ENCODE measurements at places on chromosomes 7 and 10. TPM values are rescaled to one million over a fixed set of nuclear protein-coding genes. Genes with fewer than 3 reads are reported as not detected.

GRCh38 chr7:65463184-65463583, 89.5 kb downstream of the ZNF92 start:
- no peak overlapping the region for H3K27ac ChIP-seq
- H3K27me3 ChIP-seq, result no peaks in the 10 kb centered on the region
- no peaks in the 10 kb centered on the region for H3K4me1 ChIP-seq

DNA sequence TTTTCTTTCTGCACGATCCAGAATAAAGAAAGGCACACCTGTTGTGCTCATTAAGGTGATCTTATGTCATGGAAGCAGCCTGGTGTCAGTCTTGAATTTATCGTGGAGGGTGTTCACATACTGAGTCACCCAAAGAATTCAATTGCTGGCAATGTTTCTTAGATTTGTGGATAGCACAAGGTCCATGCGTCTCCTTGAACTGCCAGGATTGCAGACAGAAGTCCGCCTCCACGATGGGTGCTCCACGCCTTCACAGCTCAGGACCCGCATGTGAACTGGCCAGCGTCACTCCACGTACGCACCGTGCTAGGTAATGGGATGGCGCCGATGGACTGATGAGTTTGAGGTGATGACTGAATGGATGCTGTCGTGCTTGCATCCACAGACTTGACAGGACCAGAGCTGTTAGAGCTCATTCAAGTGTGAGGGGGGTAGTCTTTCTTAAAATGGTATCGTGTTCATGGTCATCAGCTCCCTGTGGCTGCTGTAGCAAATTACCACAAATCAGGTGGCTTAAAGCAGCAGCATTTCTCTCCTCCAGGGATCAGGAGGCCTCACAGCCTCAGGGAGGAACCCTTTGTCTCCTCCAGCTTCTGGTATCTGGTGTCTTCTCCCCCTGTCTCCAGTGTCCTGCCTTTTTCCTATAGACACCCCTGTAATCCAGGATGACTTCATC, 65.4 kb upstream of the DNAJB6 start:
- DNase-seq, result no peak
- peaks cover 1% of the 10 kb centered on the region for H3K4me1 ChIP-seq
- peaks cover 17% of the 10 kb centered on the region for H3K36me3 ChIP-seq
- no peak overlapping the region for H3K27ac ChIP-seq

- H3K27ac ChIP-seq, result no peak overlapping the region
- H3K27me3 ChIP-seq, result no peaks in the 10 kb centered on the region
- no peaks in the 10 kb centered on the region for H3K36me3 ChIP-seq
- H3K4me3 ChIP-seq, result no peak overlapping the region
- peaks cover 5% of the 10 kb centered on the region for H3K4me1 ChIP-seq
- DNase-seq, result no peak
Observed at GRCh38 chr10:127878475-127879055, 14.2 kb downstream of the CLRN3 start.

DNA sequence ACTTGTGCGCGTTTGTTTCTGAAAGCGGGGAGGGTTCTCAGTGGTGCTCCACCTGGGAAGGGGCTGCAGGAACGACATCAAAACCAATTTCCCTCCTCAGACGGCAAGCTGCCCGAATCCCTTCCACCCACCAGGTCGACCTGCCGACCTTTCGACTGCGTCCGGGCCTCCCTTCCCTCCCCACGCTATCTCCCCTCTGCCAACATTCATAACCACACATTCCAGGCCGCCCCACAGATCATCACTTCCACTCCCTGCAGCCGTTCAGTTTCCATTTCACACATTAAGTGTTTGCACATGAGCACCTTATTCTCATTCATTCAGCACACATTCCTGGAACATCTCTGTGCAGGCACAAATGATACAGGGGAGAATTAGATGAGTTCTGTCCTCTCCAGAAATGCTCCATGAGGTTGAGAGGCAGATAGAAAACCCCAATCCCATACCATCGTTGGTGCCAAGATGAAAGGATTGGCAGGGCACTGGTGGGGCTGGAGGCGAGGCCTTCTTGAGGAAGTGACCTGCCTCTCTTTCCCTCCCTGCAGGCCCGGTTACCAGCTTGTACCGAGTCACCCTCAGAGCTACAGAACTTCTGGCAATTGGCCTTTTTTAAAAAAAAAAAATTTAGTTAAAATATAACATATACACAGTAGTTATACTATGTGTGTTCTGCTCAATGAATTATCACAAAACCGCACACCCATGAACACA, 70.0 kb downstream of the MINDY4 start:
- H3K4me3 ChIP-seq, result no peak overlapping the region
- no peak for DNase-seq
- no peak overlapping the region for H3K27ac ChIP-seq
- no peaks in the 10 kb centered on the region for H3K4me1 ChIP-seq
- H3K36me3 ChIP-seq, result no peaks in the 10 kb centered on the region
- no peaks in the 10 kb centered on the region for H3K27me3 ChIP-seq

DNA sequence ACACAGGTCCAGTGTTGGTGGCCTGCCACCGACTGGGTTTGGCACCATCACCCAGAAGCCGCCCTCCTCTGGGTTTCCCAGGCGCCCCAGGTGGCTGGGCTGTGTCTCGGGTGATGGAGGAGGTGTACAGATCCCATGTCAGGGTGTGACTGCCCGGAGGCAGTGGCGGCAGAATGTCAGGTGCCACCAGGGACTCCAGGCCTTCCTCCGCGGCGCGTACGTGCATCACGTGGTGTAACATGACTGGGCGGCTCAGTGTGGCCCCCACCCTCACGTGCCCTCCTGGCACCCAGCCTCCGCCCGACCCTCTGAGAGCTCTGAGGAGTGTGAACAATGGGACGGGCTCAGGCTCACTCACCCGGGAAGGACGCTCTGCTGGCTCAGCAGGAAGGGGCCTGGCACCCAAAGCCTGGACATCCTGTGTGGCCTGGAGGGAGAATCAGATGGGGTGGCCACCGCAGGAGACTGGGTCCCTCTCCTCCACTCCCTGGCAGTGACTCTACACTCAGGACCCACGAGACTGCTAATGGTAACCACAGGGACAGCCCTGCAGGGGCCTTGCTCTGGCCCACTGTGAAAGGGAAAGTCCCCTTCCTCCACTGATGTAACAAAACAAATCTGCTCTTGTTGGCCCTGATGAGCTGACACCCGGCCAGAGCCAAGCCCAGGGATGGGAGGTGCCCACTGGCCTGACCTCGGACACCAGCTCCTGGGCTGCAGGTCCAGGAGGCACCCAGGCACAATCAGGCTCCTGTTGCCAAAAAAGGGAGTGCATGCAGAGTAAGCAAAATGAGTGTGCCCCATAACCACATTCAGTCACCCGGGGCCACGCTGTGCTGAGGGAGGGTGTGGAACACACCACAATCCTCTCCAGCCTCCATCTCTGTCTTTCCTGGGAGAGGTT, 164.8 kb downstream of the PRKAG2 start:
- no peak for DNase-seq
- no peaks in the 10 kb centered on the region for H3K27me3 ChIP-seq
- H3K36me3 ChIP-seq, result peaks cover 1% of the 10 kb centered on the region
- no peaks in the 10 kb centered on the region for H3K4me1 ChIP-seq

Gene CPN1
- total RNA-seq, result not detected

- no peaks in the 10 kb centered on the region for H3K36me3 ChIP-seq
- H3K4me1 ChIP-seq, result peaks cover 22% of the 10 kb centered on the region
- no peaks in the 10 kb centered on the region for H3K27me3 ChIP-seq
- H3K4me3 ChIP-seq, result no peak overlapping the region
Observed at GRCh38 chr7:142428094-142428493, 170.2 kb upstream of the PRSS58 start.

- peaks cover 19% of the 10 kb centered on the region for H3K4me1 ChIP-seq
- no peaks in the 10 kb centered on the region for H3K27me3 ChIP-seq
- DNase-seq, result peak; percentile 22
- H3K27ac ChIP-seq, result no peak overlapping the region
- H3K4me3 ChIP-seq, result peak overlapping the region; percentile 8
- no peaks in the 10 kb centered on the region for H3K36me3 ChIP-seq
Observed at GRCh38 chr10:119784340-119785067, 58.7 kb downstream of the INPP5F start.

Gene NME8
- not detected for total RNA-seq

- no peaks in the 10 kb centered on the region for H3K36me3 ChIP-seq
- no peak overlapping the region for H3K4me3 ChIP-seq
- H3K4me1 ChIP-seq, result no peaks in the 10 kb centered on the region
- no peak overlapping the region for H3K27ac ChIP-seq
Observed at GRCh38 chr7:34133983-34134782, 228.8 kb downstream of the BMPER start.

GRCh38 chr10:77710081-77710551, 72.5 kb upstream of the KCNMA1 start:
- peaks cover 6% of the 10 kb centered on the region for H3K4me1 ChIP-seq
- no peaks in the 10 kb centered on the region for H3K36me3 ChIP-seq
- no peak overlapping the region for H3K27ac ChIP-seq
- H3K27me3 ChIP-seq, result peaks cover 30% of the 10 kb centered on the region

Gene UCMA
- total RNA-seq, result not detected

GRCh38 chr10:29731760-29732159, 97.0 kb upstream of the SVIL start:
- H3K4me3 ChIP-seq, result no peak overlapping the region
- DNase-seq, result no peak
- peaks cover 11% of the 10 kb centered on the region for H3K36me3 ChIP-seq
- no peaks in the 10 kb centered on the region for H3K27me3 ChIP-seq
- H3K27ac ChIP-seq, result no peak overlapping the region

GRCh38 chr7:150442811-150443210, 7.6 kb upstream of the GIMAP8 start:
- no peak overlapping the region for H3K27ac ChIP-seq
- H3K27me3 ChIP-seq, result no peaks in the 10 kb centered on the region
- H3K4me3 ChIP-seq, result no peak overlapping the region
- H3K4me1 ChIP-seq, result peaks cover 35% of the 10 kb centered on the region

Gene IQUB
- 0.07 TPM for total RNA-seq
